GM12878 (cell line): ENCODE measurements at places on chromosomes 1 and 21. TPM values are rescaled to one million over a fixed set of nuclear protein-coding genes. Genes with fewer than 3 reads are reported as not detected.

The CA6 gene
- polyA plus RNA-seq, result not detected in 2 replicates

The NGF gene
- polyA plus RNA-seq, result not detected in 2 replicates

The FCAMR gene
- polyA plus RNA-seq, result 0.14 TPM in 1 of 2 replicates, not detected in the other

The SETDB1 gene
- 12.9 and 14.3 TPM in 2 replicates for polyA plus RNA-seq

The C1orf141 gene
- polyA plus RNA-seq, result not detected in 2 replicates

The PDZK1IP1 gene
- polyA plus RNA-seq, result not detected in 2 replicates

The ANP32E gene
- 242 and 243 TPM in 2 replicates for polyA plus RNA-seq

The TMOD4 gene
- 0.30 and 0.37 TPM in 2 replicates for polyA plus RNA-seq

The GBP7 gene
- polyA plus RNA-seq, result 0.06 TPM in 1 of 2 replicates, not detected in the other

The CDC20 gene
- 299 and 330 TPM in 2 replicates for polyA plus RNA-seq

The OR2G6 gene
- 0.21 and 0.41 TPM in 2 replicates for polyA plus RNA-seq

The TRAF3IP3 gene
- 105 and 107 TPM in 2 replicates for polyA plus RNA-seq

The PCAT6 gene
- 0.34 and 0.48 TPM in 2 replicates for polyA plus RNA-seq

The TLR5 gene
- polyA plus RNA-seq, result 0.60 and 0.71 TPM in 2 replicates

The BTF3L4 gene
- 72.4 and 80.7 TPM in 2 replicates for polyA plus RNA-seq

The RGS1 gene
- 20.7 and 22.7 TPM in 2 replicates for polyA plus RNA-seq

The C1orf198 gene
- 1.3 and 2.2 TPM in 2 replicates for polyA plus RNA-seq

The MX2 gene
- 22.6 and 25.3 TPM in 2 replicates for polyA plus RNA-seq

The MAP7D1 gene
- polyA plus RNA-seq, result 7.1 and 10.0 TPM in 2 replicates

The GART gene
- polyA plus RNA-seq, result 172 and 177 TPM in 2 replicates

The CCDC185 gene
- polyA plus RNA-seq, result not detected in 2 replicates

The SIM2 gene
- 0.04 and 0.05 TPM in 2 replicates for polyA plus RNA-seq

The TAL1 gene
- not detected in 2 replicates for polyA plus RNA-seq

The NAXE gene
- polyA plus RNA-seq, result 93.3 and 98.1 TPM in 2 replicates

The SPRR1B gene
- not detected in 2 replicates for polyA plus RNA-seq

The ISG15 gene
- 266 and 270 TPM in 2 replicates for polyA plus RNA-seq

The IGSF3 gene
- 3.4 and 3.8 TPM in 2 replicates for polyA plus RNA-seq

The CR2 gene
- polyA plus RNA-seq, result 53.6 and 64.3 TPM in 2 replicates

The TSSK3 gene
- polyA plus RNA-seq, result 0.34 and 0.82 TPM in 2 replicates

The SLC44A5 gene
- not detected in 2 replicates for polyA plus RNA-seq

The PODN gene
- polyA plus RNA-seq, result not detected in 2 replicates

The CYYR1 gene
- not detected in 2 replicates for polyA plus RNA-seq

The TAF13 gene
- 17.3 TPM in 2 replicates for polyA plus RNA-seq

The CHODL gene
- polyA plus RNA-seq, result 0.42 and 0.69 TPM in 2 replicates

The AP4B1 gene
- 35.0 and 38.1 TPM in 2 replicates for polyA plus RNA-seq

The DIO1 gene
- polyA plus RNA-seq, result not detected in 2 replicates

The PGLYRP3 gene
- not detected in 2 replicates for polyA plus RNA-seq
